ENCODE measurements at places on chromosomes 5 and 9.

DNA sequence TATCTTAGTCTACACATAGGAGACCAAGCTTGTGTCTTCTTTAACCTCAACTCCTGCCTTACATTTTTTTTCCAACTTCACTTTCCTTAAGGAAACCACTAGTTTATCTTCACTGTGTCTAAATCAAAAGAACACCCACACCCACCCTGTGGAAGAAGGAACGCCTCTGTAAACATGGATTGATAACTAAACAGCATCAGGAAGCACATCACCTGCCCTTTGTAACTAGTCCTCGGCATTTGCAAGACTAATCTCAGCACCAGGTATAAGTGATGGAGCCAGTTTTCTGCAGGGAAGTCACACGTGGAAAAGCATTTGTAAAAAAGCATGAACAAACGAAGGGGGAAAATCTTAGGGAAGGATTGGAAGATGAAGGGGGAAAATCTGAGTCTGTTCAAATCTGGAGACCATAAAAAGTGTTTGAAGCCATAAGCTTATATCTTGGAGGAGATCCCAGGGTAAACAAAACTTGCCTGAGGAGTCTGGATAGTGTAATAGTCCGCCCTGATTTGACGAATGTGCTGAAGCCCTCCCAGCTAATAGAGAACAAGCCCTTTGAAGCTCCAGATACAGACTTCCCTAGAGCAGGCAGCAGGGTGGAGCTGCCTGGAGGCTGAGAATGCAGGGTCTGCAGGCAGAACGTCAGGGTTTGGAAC, 117.3 kb upstream of the LHFPL2 start:
- no peak for DNase-seq

- DNase-seq = peak; percentile 38
These were observed 7.3 kb downstream of the CDC14B start for GRCh38 chr9:96612105-96612965.

DNA sequence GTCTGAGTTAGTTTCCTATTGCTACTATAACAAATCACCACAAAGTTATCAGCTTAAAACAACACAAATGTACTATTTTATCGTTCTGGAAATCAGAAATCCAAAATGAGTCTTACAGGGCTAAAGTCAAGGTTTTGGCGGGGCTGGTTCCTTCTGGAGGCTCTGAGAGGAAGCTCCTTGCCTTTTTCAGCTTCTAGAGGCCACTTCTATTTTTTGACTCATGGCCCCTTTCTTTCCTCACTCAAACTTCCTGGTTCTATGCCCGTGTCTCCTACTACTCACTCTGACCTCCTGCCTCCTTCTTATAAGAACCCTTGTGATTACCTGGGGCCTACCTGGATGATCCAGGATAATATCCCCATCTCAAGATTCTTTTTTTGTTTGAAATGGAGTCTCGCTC, 48.2 kb downstream of the GABBR2 start:
- no peak for DNase-seq

GRCh38 chr9:79300068-79300467, 271.7 kb upstream of the TLE4 start:
- no peak for DNase-seq
